IPS-NIHi11 (cell line): ENCODE measurements at places on chromosomes 4 and X.

DNA sequence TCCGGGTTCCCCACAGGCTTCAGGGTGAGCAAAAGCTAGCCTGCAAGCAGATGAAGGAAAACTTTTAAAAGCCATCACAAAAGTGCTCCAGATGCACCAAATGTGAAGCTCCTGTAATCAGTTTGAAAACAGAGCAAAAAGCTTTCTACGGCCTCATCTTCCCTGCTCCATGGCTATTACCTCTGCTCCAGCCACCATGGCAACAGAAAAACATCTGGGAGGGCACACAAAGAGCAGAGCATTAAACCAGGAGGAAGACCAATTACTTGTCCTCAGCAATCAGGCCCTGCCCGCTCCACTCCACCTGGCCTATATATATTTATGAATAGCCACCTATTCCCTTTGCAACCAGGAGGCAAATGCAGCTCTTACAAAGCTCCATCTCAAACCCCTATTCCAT is 33.6 kb downstream of the TMEM154 start:
- no peak for DNase-seq

DNA sequence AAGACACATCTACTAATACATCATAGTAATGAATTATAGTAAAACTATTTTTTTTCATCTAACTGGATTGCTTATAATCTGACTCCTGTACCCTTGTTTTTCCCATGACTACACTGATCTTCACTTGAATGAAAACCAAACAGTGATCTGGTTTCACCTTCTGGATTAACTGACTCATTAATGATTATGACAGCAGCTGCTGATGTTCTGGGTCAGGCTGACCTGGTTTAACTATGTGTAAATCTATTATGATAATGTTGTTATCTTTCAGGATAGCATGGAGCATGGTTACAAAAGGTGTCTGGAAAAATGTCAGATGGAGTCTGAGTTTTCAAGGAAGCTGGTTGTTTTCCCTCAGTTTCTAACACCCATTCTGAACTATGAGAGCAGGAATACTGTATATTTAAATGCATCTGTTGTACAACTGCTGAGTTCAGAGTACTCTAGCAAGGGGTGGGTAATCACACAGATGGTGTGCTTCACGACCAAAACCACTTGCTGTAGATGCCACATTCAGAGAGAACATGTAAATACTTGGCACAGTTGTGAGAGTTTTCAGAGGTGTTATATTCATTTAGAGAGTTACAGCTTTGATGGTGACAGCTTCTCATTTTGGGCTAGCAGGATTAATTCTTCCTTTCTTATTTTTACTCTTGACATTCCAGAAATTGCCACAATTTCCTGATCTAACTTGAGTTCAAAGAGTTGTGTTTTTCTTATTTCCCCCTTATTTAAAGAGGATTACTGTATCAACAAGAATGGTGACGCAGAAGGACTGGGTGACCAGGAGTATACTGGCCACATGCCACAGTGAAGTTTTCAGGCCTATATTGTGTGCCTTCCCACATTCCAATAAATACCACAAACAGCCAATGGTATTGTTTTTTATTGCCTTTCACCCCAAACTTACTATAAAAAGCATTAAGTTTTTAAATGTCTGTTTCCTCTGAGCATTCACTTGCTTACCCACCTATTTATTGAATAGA is 249.7 kb upstream of the TET2 start:
- no peak for DNase-seq

DNA sequence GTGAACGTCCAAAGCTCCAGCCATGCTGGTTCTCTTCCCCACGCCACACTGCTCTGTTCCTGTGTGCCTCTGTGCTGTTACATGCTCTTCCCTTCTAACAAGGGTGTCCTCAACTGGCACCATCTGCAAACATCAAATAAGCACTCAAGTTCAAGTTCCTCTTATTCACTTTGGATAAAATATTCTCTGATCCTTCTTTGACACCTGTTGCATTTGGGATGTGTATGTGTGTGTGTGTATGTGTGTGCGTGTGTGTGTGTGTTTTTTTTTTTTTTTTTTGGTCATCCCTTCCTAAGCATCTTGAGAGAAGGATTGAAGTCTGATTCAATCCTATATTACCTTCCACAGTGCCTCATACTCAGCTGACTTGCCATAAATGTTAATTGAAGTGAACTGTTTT is 204.0 kb upstream of the ANXA3 start:
- DNase-seq: no peak

GRCh38 chr4:158094413-158095134 is 78.3 kb downstream of the GASK1B start:
- DNase-seq: peak; percentile 5

DNA sequence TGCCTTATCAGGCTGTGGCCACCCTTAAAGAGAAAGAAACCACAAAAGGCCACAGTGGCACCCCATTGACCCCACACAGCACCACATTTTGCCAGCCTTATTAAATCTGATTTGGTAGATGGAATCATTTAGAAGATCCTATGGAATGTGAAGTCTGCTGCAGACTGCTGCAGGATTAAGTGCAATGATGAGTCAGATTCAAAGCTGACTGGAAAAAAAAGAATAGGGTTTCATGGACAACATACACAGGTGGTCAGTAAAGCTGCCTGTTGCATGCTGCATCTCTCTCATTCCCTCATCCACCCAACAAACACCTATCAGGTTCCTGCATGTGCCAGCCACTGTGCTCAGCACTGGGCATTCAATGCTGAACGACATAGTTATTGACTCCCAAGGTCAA is 56.6 kb downstream of the CHST7 start:
- no peak for DNase-seq

DNA sequence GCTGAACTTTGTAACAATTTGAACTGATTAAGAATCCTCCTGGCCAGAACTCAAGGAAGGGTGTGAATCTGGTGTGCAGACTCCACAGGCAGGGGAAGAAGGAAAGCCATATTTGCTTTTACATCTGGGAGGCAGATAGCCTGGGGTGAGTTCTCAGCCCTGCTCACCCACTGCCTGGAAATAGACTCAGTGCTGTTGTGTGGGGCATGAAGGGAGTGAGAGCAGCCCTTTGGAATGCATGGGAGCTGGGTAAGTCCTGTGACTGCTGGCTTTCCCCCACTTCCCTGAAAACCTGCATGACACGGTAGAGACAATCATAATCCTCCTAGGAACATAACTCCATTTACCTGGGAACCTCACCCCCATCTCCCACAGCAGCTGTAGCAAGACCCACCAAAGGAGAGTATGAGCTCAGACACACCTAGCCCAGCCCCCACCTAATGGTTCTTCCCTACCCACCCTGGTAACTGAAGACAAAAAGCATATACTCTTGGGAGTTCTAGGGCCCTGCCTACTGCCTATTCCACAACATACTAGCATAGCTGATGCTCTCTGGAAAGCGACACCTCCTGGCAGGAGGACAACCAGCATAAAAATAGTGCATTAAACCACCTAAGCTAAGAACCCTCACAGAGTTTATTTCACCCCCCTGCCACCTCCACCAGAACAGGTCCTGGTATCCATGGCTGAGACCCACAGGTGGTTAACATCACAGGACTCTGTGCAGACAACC is 59.3 kb upstream of the UBQLN2 start:
- no peak for DNase-seq
